ENCODE measurements at places on chromosomes 2 and 18.

DNA sequence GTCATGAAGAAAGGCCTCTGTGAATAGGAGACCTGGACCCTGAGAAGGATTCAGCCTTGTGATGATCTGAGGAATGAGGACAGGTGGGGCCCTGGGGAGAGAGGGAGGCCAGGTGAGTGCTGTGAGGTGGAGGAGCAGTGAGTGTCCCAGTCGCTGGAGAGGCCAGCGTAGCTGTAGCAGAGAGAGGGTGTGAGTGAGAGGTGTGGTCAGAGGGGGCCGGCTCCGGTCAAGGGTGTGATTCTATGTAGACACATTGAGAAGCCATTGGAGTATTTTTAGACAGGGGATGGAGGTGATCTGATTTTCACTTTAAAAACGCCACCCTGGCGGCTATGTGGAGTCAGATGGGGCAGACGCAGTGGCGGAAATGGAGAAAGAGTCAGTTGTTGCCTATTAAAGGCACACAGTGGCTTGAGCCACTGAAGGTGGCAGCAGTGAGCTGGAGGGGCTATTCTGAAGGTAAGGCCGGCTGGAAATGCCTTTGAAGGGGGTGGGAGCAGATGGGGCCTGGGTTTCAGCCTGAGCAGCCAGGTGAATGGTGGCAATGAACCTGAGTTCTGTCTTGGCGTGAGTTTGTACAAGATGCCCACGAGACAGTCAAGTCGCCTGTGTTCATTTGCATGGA is 55.6 kb downstream of the GREB1 start:
- DNase-seq: no peak

DNA sequence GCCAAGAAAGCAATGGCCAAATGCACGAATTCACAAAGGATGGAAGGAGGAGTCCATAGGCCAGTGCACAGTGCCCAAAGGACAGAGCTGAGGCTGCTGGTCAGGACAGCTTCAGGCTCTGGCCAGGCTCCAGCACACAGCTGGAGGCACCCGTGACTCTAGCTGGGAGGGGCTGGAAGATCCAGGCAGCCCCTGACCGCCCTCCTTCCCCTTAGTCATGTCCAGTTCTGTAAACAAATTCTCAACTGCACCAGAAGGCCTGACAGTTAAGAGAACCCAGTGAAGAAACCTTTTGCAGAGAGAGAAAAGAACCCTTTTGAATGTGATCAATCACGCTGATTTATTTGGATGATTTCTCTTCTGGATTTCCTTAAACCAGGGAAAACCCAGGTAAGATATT is 7.7 kb upstream of the YWHAQ start:
- peak; percentile 92 for DNase-seq

DNA sequence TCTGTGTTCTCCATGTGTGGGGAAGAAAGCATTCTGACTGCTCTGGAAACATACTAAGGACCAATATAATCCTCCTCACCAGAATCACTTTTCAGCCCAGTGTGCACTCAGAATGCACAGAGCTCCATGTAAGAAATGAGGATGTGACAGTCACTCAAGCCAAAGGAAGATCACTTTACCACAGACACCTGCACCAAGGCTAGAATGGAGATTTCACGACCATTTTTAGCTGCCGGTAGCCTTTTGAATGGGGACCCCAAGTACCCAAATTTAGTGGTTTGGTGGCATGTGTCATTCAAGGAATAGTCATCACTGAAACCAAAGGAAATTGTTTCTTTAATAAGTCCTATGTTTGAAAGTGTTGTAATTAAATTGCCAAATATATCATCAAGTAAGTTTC is 613.2 kb upstream of the ACVR2A start:
- no peak for DNase-seq

- no peak for DNase-seq
These were observed 61.5 kb downstream of the VRK2 start for GRCh38 chr2:58107803-58108710.

- no peak for DNase-seq
These were observed 65.9 kb upstream of the SPOPL start for GRCh38 chr2:138435701-138436100.

- DNase-seq: no peak
These were observed 457.9 kb downstream of the RIT2 start for GRCh38 chr18:42657551-42657950.

DNA sequence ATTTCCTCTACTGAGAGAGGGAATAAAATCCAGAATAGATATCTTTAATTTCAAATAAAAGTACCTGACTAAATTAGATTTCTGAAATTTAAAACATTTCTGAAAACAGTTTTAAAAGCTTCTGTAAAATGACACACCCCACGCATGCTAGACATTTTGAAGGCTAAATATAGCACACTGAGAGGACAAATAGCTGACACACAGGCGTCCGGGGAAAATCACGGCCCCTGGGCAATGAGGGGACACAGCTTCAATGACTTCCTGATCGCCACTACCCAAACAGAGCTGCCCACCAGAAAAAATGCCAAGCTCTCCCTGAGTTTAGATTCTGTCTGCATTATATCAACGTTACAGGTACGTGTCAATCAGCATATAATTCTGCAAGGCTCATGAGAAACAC is 10.9 kb downstream of the TBC1D8 start:
- no peak for DNase-seq

- DNase-seq: peak; percentile 63
These were observed 149.2 kb downstream of the FAM210A start for GRCh38 chr18:13577091-13577697.

GRCh38 chr2:210503725-210504191 is 27.2 kb upstream of the LANCL1 start:
- peak; percentile 73 for DNase-seq

DNA sequence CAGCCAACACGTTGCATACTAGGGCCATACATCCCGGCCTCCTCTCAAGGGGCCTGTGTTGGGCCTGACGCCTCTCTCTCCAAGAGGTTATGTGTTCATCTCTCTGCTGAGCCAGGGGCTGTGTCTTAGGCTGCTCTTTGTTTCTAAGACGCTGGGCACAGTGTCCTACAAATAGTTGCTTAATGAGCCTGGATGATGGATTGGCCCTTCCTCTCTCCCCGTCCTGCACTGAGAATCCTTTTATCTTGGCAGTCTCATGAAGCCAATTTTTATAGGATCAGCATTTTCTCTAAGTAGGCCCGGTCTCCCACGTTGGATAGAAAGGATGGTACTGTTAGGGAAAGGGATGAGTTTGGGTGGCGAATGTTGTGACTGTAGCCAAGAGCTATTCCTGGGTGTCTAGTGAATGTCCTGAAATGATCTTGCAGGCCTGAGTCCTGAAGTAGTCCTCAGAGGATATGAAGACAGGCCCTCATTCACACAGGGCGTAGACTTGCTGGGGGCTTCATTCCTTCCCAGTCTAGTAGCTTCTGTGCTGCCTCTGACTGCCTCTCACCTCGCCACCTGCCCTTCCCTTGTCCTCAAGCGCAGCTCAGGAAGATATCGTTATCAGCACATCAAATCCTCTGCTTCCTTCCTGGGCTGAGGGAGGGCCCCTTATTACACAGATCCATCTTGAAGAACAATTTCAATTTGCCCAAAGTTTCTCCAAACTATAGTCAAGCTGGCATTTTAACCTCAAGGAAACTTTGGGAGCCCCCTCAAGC is 8.8 kb downstream of the LBH start:
- DNase-seq: no peak

- no peak for DNase-seq
These were observed 98.4 kb downstream of the PLEKHM3 start for GRCh38 chr2:207926989-207927300.

- no peak for DNase-seq
These were observed 178.5 kb upstream of the TMEFF2 start for GRCh38 chr2:192373221-192373620.

DNA sequence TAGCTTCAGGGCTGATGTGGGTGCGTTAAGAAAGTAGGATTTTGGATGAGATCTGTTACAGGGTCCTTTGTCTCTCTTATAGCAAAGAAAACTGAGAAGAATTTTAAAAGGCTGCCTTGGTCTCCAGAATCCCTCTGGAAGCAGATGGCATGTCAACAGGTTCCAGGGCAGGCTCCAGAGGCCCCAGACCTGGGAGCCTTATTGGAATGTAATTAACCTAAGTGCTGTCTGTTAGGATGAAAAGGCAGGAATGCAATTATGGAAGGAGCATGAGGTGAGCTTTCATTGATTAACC is 97.2 kb upstream of the PKDCC start:
- DNase-seq: no peak

DNA sequence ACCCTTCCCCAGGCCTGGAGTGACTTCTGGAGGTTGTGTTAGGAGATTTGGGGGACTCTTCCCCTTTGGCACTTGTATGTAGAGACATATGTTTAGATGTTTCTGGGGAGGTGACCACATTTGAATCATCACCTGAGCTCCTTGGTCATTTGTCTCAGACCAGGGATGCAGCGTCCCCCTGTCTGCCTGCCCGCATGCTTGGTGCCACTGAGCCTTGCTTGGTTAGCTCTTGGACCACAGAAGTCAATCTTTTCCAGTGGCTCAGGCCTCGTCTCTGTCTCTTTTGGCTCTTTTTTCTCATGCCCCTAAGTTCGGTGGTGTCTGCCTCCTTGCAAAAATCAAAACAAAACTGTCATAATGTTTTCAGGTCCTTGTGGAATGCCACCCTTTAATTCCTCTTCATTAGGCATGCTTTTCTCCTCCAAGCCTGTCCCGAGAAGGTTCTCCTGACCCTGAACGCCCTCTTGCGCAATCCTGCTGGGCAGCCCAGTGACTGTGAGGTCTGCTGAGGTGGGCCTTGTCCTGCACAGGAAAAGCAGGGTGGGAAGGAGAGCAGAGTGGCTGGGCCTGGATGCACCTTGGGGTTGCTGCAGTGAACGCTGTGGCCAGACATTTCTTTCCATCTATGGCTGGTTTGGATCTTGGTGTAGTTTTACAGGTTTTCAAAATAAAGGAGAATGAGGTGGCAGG is 24.9 kb downstream of the GLI2 start:
- DNase-seq: no peak

GRCh38 chr2:196801674-196802261 is 2.3 kb upstream of the GTF3C3 start:
- DNase-seq: no peak

GRCh38 chr2:234846599-234847363 is 105.0 kb upstream of the SH3BP4 start:
- no peak for DNase-seq

- DNase-seq: no peak
These were observed 90.0 kb downstream of the TGFA start for GRCh38 chr2:70463581-70463980.

DNA sequence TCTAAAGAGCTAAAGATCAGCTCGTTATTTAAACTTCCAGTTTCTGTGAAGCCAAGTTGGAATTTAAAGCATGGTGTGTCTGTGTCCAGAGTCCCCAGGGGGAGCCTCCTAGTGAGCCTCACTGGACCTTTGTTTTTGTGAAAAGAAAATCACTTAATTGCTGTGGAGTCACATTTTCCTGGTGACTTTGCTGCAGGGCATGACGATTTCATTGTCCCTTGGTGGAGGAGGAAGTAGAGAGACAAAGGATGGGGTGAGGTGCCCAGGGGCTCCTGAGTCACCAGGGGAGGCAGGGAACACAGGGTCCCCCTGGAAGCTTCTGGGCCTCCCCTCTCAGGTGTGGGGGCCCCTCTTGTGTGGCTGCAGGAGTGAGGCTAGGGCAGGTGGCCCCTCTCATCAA is 19.7 kb downstream of the ATP6V1C2 start:
- DNase-seq: no peak

DNA sequence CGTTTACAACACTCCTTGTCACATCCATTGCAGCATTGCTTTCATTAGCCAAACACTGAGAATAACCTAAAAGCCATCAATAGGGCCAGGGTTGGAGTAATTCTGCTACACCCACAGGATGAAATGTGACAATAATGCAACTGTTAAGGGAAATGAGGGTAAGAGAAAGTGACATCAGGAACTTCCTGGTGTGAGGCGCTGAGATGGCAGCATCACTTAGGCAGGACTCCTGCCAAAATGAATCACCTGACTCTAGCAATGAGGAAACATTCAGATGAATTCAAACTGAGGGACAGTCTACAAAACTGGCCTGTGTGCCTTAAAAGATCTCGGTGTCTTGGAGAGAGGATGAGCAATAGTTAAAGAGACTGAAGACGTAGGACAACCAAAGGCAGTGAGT is 115.6 kb upstream of the AGAP1 start:
- DNase-seq: no peak

DNA sequence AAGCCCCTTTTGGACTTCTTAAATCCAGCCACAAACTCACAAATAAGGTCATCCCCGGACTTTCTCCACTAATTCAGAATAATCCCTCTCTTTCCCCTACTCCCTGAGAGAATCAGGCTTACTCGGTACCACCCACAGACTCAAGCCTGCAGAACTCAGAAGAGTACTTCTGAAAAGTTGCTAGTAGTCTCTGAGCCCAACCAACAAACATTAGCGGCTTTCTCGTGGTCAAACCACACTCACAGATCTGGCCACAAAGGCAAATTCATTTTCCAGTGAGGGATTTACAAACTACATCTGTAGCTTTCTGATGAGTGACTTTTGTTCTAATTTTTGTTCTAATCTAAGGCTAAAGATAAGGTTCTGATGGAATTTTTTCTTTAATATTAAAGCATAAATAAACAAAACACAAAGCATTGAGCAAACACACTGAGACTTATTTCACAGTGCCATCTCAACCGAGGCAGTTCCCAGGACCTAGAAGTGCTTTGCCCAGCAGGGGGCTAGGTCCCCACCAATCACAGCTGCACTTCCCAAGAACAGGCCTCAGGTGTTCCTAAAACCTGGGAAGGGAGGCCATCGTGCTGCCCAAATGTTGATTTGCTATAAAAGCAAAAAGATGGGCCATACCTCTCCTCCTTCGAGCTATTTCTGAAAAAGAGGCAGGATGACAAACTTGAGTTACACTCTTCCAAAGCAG is 110.7 kb downstream of the COLEC12 start:
- no peak for DNase-seq

GRCh38 chr2:30213907-30214463 is 17.3 kb upstream of the LBH start:
- DNase-seq: no peak

- no peak for DNase-seq
These were observed 34.8 kb downstream of the GAREM1 start for GRCh38 chr18:32435631-32436500.

GRCh38 chr2:198973785-198974184 is 484.0 kb downstream of the SATB2 start:
- no peak for DNase-seq
